Stimulated activated CD4-positive, alpha-beta T cell treated with anti-CD3 and anti-CD28 coated beads, Interleukin-1b, Interleukin-23, amount 100 ng/mL, for 24 hours (primary cell): ENCODE measurements at places on chromosomes 4 and X.

- DNase-seq, result no peak
Measured at GRCh38 chr4:81965454-81965853, 408.3 kb downstream of the HNRNPD start.

GRCh38 chrX:26352891-26353430, 137.0 kb downstream of the MAGEB5 start:
- DNase-seq, result no peak

- DNase-seq, result no peak
Measured at GRCh38 chrX:129759576-129760061, 20.1 kb upstream of the SASH3 start.

GRCh38 chr4:93983140-93983539, 154.6 kb downstream of the ATOH1 start:
- DNase-seq, result no peak

GRCh38 chr4:105061136-105061696, 85.5 kb upstream of the TET2 start:
- DNase-seq, result peak; percentile 11

DNA sequence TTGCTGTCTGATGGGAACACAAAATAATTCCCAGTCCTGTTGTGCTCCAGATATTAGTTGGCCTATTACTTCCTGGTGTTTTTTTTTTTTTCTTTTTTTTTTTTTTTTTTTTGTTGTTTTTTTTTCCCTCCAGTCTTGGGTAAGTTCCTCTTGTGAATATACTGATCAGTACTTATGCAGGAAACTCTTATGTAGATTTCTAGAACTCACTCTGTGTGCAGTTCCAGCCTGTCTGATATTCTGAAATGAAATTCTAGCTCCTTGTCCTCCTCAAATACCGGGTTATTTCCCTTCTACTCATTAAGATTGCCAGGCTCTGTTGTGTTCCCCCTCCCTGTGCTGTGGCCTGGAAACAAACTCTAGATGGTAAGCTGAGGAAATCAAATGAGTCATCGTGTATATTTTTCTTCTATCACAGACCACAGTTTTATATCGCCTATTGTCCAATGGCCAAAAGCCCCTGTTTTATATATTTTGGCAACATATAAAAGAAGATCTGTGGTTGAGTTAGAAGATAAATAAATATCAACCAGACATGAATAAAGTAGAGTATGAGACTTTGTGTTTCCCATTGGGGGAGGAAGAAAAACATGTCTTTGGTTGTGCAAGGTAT, 124.3 kb upstream of the UGT8 start:
- no peak for DNase-seq

GRCh38 chrX:43595931-43596330, 60.2 kb upstream of the MAOA start:
- no peak for DNase-seq

DNA sequence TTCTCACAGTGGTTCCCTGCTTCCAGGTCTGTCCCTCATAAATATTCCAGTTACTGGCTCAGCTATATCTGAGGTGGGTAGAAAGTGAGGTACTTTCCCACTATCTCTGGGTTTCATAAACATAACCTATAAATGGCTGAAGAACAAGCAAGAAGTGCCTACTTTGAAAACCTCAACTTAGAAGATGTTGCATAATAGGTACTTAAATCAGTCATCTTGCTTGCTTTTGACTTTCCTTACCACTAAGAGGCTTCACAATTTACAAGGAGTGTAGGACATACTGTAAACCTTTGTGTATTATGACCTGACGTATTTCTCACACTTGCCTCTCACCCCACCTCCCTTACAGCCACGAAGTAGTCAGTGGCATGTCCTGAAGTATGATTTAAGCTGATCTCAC, 145.9 kb downstream of the PCDH19 start:
- no peak for DNase-seq

GRCh38 chrX:9627922-9628321, 137.7 kb downstream of the GPR143 start:
- no peak for DNase-seq

DNA sequence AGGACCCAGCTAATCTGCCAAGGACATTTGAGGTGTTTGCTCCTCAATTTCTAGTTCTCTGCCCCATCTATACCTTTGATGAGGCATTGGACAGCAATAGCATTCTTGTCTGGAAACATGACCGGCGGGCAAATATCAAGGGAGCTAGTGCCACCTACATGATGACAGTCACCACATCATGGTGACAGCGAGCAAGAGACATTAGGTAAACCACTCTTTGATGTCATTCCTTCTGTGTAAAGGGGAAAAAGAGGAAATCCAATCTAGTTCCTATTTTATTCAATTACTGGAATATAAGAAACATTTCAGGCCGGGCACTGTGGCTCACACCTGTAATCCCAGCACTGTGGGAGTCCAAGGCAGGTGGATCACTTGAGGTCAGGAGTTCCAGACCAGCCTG, 20.7 kb upstream of the IL13RA1 start:
- no peak for DNase-seq

DNA sequence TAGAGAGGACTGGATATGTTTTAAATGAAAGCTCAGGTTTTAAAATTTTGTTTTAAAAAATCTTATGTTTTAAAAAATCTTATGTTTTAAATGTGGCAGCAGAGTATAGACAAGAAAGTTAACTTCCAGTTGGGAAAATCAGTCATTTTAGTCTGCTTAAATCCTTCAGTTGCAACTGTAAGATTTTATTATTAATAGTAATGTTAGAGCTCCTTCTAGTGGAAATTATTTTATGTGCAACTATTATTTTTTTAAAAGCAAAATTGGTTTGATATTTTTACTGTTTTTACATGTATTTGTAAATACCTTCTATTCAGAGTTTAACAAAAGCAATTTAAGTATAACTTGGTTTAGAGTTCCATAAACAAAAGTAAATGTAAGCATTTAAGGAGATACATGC, 8.5 kb upstream of the NUDT6 start:
- no peak for DNase-seq

- DNase-seq, result no peak
Measured at GRCh38 chrX:119406776-119407175, 7.6 kb downstream of the SLC25A43 start.

- no peak for DNase-seq
Measured at GRCh38 chrX:47612418-47612817, 7.2 kb downstream of the SYN1 start.

- no peak for DNase-seq
Measured at GRCh38 chr4:8362483-8362882, 78.0 kb downstream of the ACOX3 start.

DNA sequence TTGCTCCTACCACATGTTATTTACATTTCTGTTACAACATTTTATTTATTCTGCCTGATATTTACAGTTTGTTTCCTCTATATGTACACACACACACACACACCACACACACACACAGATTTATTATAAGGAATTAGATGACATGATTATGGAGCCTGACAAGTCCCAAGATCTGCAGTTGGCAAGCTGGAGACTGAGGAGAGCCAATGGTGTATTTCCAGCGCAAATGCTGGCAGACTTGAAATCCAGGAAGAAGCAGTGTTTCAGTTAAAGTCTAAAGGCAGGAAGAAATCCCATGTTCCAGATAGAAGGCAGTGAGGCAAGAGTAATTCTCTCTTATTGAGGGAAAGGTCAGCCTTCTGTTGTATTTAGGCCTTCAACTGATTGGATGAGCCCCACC, 1.8 kb upstream of the KLHL4 start:
- no peak for DNase-seq

DNA sequence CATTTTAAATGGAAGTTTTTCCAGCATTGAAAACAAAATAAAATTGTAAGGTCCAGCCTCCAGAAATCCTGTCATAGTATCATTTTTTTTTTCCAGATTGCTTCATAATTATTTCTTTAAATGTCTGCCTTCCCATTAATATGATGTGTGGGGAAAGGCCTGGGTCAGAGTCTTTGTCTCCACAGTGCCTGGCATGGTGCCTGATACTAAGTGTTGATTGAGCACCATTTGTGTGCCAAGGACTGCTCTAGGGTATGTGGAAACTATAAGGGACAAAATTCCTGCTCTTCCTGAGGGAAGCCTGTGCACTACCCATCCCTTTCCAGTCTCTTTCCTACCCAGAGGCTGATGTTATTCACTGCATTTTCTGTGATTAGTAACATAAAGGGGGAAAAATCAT, 53.1 kb upstream of the BEND4 start:
- DNase-seq, result no peak

DNA sequence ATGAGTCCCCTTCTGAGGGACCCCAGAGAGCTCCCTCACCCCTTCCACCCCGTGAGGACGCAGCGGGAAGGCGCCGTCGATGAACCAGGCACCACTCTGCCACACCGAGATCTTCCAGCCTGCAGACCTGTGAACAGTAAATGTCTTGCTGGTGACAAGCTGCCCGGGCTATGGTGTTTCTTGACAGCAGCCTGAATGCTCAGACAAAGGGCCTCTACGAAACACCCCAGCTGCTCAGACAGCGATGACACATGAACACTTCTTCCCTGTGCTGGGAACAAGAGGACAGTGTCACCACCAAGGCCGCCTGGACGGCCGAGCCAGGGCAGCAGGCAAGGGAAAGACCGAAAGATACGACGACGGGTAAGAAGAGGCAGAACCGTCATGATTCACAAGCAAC, 30.6 kb upstream of the GTPBP6 start:
- DNase-seq, result no peak

- DNase-seq, result no peak
Measured at GRCh38 chrX:24026432-24026831, 554 bp downstream of the KLHL15 start.

- DNase-seq, result no peak
Measured at GRCh38 chrX:389021-389441, 2.3 kb upstream of the PPP2R3B start.

- DNase-seq, result no peak
Measured at GRCh38 chrX:77572322-77572721, 125.1 kb downstream of the FGF16 start.

DNA sequence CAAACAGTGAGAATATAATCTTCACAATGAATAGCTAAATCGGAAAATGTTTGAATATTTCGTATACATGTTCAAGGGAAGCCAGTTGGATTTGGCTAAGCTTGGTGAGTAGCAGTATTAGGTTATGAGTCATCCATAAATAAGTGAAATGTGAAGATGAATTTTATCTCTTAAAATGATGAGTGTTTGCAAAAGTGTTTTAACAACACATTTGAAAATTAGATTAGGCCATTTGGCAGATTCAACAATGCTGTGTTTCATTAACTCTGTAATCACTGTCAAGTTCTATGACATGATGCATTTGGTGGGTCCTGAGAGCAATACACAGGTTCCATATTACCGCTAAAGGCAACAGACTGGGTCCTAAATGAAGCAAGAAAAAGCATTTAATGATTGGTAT, 301.9 kb upstream of the PRPS2 start:
- no peak for DNase-seq

- DNase-seq, result no peak
Measured at GRCh38 chr4:105556206-105556605, 3.8 kb downstream of the ARHGEF38 start.

- DNase-seq, result no peak
Measured at GRCh38 chrX:115178473-115178872, 10.7 kb upstream of the RBMXL3 start.

DNA sequence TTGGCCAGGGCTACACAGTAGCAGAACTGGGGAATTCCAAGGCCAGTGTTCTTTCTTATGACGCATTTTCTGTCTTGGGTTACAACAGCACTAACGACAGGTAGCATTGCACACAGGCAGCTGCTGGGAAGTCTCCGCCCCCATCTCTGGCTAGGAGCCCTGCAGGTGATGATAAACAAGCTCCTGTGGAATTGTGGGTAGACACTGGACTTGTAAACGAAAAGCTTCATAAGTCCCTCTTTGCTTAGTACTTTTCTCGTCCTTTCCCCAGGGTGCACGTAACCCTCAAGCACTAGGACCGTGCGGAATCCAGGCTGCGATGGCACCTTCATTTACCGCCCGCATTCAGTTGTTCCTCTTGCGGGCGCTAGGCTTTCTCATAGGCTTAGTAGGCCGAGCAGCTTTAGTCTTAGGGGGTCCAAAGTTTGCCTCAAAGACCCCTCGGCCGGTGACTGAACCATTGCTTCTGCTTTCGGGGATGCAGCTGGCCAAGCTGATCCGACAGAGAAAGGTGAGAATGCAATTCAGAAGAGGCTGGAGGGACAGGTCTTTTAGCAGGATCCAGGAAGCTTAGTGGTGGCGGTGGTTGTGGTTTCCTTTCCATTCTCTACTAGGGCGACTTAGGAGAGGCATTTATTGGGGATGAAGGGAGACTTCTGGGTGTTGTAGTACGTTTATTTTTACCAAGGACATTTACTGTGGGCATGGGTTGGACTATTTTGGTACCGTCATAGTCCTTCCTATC, at the start of gene FAAH2:
TSS of gene FAAH2 (plus strand) at position 200 of the 745 bp plus-strand sequence. CDS start at position 320, 120 bp downstream.
- peak; percentile 30 for DNase-seq

DNA sequence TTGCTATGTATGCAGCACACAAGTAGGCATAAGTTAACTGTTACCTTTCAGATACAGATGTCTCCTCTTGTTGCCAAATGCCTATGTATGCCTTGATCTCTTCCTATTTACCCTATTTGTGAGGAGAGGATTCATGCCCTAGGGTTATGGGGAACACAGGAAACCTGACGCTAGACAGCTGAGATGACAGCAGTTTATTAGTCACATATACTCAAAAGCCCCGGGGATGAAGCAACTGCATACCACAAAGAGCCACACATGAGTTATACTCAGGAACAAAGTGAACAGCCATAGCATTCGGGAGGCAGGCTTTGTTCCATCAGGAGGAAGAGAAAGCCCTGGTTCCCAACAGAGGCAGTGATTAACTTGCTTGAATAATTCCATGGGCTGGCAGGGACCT, 1011.7 kb upstream of the PCDH7 start:
- no peak for DNase-seq
